ENCODE measurements at places on chromosomes 11 and 22.

DNA sequence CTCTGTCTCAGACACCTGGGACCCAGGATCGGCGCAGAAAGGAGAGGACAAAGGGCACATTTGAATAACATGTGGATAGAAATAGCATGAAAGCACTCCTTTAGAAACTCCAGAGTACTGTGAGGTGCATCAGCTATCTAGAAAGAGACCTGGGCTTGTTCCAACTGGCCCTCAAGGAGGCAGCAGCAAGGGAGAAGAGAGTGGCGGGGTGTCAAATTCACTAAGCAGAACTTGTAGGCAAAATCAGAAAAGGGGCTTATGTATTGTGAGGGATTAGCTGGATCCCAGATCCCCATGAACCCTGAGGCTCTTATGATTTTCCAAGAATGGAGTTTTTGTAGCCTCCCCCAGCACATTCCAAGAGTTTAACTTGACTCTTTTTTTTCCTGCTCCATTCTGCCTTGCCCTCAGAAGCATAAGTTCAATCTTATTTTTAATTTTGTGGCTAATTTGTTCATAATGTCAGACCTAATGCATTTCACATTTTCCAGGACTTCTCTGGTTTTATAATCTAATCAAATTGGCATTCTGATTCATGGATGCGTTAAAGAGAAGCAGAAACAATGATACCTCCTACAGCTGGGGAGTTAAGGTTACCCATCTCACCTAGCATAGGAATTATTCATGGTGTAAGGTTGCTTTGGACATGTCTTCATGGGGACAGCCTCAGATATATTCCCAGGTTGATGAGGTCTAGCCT lies 33.6 kb downstream of the USH1C start:
- no peak for DNase-seq

DNA sequence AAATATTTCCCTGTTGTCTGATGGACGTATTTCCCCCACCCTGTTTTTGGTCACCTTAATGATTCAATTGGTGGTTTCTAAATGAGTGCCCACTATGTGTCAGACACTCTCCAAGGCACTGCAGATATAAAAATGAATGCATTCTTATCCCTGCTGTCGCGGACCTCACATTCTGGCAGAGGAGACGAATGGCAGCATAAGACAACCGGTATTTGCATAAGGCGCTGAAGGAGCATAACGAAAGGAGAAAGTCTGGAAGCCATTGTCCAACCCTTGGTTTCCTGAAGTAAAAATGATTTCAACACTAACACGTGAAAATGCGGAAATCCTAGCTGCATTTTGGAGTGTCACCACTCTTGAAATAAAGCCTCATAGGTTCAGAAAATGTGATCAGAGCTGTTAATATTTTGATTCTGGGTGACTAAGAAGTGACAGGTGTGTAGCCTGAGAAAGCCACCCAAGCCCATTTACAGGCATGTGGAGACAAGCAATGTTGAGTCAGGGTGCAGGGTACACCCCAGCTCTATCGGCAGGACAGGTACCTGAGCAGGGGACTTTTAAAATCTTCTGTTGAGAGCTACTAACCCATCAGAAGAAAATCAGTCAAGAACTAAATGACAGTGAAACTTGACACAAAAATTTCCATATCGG lies 10.1 kb upstream of the GAB2 start:
- no peak for DNase-seq

DNA sequence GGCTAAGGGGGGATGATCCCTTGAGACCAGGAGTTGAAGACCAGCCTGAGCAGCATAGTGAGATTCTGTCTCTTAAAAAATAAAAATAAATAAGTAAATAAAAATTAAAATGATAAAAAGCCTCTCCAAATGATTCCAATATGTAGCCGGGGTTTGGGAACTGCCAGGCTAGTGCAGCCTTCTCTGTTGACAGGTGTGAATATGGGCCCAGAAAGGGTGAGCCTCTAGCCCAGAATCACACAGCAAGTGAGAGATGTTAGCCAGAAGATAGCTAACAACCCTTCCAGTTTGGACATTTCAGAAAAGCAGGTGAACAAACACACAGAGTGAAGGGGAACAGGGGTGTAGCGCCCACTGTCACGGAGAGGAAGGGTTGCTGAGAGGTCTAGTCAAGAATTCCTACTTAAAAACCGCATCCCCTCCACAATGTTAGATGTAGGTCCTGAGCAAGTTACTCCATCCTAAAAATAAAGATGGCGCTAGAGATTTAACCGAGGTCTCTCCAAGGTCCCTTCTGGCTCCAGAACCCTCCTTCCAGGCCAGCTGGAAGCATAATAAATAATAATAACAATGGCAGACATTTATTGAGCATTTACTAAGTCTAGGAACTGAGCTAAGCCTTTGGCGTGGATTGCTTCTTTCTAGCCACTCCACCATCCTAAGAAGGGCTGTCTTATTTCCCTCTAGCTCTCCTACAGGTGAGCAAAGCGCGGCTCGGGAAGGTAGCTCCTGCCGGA lies 51.6 kb downstream of the CYTH4 start:
- no peak for DNase-seq

DNA sequence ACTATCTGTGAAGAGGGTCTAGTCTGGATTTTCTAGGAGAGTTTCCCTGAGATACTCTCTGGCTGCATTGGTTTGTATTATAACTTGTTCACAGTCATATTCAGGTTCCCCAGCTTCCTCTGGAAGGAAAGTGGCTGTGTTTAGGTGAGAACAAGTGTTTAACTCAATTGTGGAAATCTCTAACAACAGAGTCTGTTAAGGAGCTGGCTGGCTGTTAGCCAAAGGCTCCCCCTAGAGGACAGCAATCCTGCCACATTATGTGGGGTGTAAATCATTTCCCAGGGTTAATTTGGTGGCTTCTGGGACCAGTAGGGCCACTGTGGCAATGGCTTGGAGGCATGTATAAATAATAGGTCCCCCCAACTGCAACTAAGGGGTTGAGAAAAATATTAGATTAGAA lies 18.4 kb downstream of the MS4A6E start:
- DNase-seq, result no peak

DNA sequence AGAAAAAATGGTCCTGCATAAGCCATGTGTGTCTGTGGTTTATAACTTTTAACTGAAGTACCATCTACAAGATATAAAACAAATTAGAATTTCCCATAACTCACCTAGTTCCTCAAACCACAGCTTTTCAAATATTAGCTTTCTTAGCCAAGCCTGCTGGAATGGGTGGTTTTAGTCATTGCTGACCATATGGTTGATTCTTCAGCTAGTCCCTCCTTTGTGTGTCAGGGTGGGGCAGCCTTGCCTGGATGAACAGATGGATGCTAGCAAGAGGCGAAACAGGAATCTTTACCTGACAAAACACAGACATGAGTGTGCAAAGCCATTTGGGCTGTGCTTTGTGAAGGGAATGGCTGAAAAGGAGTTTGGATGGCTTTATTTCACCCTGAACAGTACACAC lies 6.9 kb upstream of the B3GNT6 start:
- DNase-seq, result no peak

- DNase-seq, result no peak
Observed at GRCh38 chr11:44574610-44575287, 9.3 kb downstream of the CD82 start.

- DNase-seq, result no peak
Observed at GRCh38 chr11:20589796-20590195, 9.6 kb upstream of the SLC6A5 start.

DNA sequence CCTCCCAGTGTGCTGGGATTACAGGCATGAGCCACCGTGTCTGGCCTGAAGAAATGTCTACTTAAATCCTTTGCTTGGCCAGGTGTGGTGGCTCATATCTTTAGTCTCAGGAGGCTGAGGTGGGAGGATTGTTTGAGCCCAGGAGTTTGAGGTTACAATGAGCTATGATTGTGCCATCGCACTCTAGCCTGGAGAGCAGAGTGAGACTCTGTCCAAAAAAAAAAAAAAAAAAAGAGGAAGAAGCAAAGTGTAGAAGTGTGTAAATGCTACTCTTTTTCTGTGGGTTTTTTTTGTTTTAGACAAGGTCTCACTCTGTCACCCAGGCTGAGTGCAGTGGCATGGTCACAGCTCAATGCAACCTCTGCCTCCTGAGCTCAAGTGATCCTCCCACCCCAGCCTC lies 6.4 kb upstream of the ATG16L2 start:
- DNase-seq, result no peak

- DNase-seq, result peak; percentile 32
Observed at GRCh38 chr22:25110846-25111578, 88.6 kb upstream of the CRYBB3 start.

GRCh38 chr22:26330971-26331625 lies 98.0 kb upstream of the ASPHD2 start:
- peak; percentile 28 for DNase-seq

DNA sequence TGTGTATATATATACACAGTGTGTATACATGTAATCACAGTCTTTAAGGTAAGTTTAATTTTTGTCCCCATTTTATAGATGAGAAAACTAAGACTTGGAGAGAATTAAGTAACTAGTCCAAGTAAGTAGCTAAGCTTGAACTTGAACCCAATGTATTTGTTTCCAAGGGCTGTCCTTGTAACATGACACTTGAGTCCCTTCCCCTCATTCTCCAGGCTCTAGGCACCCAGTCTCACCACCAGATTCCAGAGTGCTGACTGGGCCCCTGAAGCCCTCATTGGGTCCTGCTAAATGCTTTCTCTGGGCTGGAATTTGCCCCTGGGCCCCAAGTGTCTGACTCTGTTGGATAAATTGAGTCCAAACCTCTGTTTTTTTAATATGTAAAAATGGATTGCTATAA lies 45.5 kb downstream of the ADM start:
- DNase-seq, result no peak

- DNase-seq, result no peak
Observed at GRCh38 chr11:102208835-102209234, 98.6 kb downstream of the YAP1 start.

DNA sequence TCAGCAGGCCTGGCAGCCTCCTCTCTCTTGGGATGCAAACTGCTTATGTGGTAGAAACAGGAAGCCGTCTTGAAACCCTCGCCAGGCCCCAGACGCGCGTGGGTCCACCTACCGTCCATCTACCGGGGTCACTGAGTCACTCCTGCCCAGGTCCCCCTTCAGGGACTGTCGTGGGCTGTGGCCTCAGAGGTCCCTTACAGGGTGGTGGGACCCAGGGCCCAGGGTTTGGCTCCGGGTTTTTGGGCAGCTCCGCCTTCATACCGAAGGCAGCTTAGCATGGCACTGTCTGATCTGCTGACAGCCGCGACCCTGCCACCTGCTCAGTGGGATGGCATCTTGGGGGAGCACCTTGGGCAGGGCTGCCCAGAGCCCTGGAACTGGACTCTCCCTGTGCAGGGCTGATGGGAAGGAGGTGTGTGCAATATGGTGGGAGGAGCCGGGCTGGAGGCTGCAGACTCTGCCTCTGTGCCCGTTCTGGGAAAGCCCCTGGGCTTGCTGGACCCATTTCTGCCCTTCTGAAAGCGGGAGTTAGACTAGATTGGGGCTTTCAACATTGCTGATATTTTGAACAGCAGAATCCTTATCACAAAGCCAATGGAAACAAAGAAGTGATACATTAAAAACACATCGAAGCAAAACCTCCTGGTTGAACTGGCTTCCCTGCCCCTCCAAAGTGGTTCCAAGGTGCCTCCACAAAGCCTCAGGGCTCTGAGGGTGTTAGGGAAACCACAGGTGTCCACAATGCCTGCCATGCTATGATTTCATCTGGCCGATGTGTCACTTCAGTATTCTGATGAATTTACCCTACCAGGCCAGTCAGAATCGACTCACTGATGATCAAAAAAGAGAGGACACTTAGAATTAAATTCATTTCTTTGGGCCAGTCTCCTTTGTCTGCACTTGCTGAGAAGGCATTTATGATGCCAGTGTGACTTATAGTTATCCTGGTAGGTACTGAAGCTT lies 316.5 kb downstream of the KIRREL3 start:
- no peak for DNase-seq

DNA sequence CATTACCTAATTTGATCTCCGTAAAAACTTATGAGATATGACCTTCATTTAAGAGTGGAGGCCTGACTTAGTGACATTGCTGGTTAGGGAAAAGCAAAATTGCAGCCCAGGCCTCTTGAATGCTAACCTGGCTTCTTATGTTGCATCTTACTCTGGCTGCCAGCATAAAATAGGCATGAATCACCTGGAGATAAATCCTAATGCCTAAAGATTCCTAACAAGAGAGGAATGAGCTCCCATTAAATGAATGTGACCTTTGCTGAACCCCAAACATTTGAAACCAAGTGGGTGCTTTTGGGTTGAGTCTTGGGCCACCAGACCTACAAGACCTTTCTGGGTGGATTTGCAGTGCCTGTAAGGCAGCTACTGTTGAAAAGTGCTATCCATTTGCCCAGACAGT lies 1145.6 kb upstream of the TENM4 start:
- no peak for DNase-seq

DNA sequence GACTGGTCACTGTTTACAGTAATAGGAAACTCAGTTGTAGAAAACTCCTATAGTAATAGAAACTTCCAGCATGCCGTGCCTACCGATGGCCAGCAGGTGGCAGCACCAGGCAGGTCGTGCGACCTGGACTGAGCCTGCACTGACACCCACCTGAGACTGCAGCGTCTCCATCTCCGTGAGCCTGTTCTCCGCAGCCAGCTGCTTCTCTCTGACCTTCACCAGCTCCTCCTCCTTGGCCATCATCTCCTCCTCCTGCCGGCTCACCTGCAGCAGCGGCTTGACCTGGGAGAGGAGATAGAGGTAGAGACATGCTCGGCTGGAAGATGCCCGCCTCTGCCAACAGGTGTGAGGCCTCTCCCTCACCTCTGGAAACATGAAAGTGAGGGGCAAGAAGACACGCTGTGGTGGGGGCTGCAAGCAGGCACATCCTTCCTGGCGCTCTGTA lies 48.5 kb downstream of the APOL1 start:
- peak; percentile 67 for DNase-seq

DNA sequence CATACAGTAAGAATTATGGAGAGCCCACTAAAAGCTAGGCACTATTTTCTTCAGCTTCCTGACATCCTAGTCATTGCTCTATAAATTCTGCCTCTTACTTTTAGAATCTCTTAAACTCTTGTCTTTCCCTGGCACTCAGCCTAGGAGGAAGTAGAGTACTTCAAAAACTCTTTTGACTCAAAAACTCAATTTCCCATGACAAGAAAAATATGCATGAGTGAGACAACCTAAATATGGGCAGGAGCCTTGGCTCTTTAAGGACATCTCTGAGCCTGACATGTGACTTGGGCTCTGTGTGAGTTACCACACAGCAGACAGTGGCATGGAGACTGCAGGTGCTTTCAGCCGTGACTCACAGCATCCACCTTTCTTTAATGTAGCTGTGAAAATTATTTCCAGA lies 97.5 kb upstream of the CCDC179 start:
- no peak for DNase-seq

- DNase-seq, result no peak
Observed at GRCh38 chr11:72084076-72084475, 3.4 kb downstream of the LRRC51 start.

GRCh38 chr11:61783717-61784505 lies 8.5 kb downstream of the TMEM258 start:
- no peak for DNase-seq

DNA sequence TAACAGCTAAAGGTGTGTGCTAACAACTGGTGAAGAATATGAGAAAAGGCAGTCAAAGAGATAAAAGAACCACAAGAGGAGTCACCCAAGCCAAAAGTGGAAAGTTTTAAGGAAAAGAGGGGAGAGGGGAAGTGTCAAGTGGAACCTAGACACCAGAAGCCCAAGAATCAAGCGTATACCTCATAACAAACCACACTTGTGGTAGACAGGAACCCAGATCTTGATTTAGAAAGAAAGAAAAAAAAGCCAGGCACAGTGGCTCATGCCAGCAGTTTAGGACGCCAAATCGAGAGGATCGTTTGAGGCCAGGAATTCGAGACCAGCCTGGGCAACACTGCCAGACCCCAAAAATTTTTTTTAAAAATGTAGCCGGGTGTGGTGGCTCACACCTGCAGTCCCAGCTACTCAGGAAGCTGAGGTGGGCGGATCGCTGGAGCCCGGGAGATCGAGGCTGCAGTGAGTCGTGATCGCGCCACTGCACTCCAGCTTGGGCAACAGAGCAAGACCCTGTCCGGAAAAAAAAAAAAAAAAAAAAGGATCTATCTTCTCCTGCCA lies 877 bp downstream of the SLC25A17 start:
- DNase-seq, result no peak
